ENCODE measurements at places on chromosomes 5 and 9.

- DNase-seq = no peak
Measured at GRCh38 chr5:1037123-1037670, 28.6 kb downstream of the NKD2 start.

- no peak for DNase-seq
Measured at GRCh38 chr5:109759306-109759705, 69.6 kb downstream of the MAN2A1 start.

GRCh38 chr5:164336906-164337305, 831.5 kb downstream of the MAT2B start:
- DNase-seq = no peak

- no peak for DNase-seq
Measured at GRCh38 chr5:141363952-141364660, at the start of gene PCDHGA5. TSS of gene PCDHGA5 (plus strand) at chr5:141364162. CDS start at chr5:141364331, 169 bp downstream.

DNA sequence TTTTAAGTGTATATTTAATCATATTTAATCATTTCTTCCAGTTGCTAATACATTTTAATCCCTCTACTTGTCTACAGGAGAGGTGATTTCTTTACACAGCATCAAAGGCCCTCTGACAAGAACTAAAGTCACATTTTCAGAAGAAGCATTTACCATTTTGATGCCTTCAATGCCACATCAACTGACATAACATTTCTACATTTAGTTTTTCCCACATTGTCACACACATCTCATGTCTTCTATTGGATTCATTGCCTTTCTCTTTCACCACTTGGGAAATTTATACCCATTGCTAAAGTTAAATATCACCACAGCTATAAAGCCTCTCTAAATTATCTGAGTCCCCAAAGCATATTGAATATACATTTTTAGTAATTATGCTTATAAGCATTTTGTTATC, 1907.5 kb upstream of the CDH9 start:
- DNase-seq = no peak

GRCh38 chr5:171776770-171777759, 8.6 kb upstream of the SMIM23 start:
- DNase-seq = no peak

- DNase-seq = no peak
Measured at GRCh38 chr5:62575489-62575888, 3.1 kb upstream of the LRRC70 start.

- no peak for DNase-seq
Measured at GRCh38 chr5:43704243-43704642, 101.3 kb downstream of the NNT start.

DNA sequence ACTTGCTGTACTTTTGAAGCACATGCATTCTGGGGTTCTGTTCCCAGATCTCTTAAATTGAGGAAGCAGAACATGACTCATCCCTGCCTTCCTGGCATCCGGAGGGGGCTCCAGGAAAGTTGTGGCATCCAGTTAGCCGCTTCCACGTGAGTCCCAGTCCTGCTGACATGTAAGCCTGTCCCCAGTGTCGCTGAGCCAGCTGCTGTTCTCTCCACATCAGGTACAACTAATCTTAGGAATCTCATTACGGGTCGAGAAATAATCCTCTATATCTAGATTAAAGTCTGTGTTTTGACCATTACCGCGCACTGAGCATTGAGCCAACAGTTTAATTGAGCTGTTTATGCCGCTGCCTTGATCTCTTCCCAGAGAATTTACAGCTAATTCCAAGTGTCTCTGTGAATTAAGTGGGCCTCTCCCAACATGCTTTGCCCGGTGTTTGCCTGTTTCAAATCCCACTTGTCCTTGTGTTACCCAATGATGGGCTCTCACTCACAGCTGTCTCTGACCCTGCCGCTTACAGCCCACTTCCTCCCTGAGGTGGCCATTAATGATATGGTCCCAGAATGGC, 10.5 kb upstream of the SHB start:
- DNase-seq = no peak

DNA sequence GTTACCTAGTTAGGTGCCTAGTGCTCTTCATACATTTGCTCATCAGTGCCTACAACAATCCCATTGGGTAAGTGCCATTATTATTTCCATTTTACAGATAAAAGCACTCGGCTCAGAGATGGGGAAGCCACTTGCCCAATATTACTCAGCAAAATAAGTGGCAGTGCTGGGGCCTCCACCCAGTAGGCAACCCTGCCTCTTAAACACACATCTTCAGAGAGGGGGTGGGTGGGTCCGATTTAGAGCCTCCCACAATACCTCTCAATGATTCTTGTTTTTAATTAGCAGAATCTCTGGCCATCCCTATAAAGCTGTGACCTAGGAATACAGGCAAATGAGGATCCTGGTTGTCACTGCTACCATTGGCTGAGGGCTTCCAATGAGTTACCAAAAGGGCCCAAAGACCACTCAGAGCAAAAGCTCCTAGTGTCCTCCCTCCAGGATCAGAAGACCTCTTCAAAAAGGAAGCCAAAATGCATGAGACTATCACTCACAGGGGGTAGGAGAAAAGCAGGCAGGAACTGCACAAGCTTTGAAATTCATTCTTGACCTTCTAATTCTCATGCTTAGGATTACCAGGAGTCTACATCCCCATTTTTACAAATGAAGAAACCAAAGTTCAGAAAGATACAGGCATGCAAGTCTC, 36.1 kb upstream of the UBE2D2 start:
- DNase-seq = no peak

DNA sequence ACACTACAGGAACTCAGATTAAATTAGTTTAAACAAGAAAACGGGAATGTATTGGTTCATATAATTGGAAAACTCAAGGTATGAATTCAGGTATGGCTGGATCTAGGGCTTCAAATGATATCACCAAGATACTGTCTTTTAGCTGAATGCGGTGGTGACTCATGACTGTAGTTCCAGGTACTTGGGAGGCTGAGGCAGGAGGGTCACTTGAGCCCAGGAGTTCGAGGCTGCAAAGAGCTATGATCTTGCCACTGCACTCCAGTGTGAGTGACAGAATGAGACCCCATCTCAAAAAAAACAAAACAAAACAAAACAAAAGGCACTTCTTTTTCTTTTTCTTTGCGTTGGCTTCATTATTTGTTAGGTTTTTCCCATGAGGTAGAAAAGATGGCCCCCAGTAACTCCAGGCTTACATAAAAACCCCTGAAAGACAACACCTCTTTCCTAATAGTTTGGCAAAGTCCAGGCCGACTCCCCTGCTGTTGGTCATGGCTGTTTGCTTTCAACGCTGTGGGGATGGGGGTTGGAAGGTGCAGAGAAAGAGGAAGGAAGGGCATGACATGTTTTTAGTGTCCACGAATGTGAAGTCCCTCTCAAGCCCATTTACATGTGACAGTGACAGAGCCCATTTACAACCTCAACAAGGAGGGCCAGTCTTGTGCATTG, 39.8 kb upstream of the CRB2 start:
- no peak for DNase-seq

- no peak for DNase-seq
Measured at GRCh38 chr5:165723931-165724330, 2218.5 kb downstream of the MAT2B start.

GRCh38 chr9:15153961-15154360, 153.1 kb downstream of the TTC39B start:
- no peak for DNase-seq

DNA sequence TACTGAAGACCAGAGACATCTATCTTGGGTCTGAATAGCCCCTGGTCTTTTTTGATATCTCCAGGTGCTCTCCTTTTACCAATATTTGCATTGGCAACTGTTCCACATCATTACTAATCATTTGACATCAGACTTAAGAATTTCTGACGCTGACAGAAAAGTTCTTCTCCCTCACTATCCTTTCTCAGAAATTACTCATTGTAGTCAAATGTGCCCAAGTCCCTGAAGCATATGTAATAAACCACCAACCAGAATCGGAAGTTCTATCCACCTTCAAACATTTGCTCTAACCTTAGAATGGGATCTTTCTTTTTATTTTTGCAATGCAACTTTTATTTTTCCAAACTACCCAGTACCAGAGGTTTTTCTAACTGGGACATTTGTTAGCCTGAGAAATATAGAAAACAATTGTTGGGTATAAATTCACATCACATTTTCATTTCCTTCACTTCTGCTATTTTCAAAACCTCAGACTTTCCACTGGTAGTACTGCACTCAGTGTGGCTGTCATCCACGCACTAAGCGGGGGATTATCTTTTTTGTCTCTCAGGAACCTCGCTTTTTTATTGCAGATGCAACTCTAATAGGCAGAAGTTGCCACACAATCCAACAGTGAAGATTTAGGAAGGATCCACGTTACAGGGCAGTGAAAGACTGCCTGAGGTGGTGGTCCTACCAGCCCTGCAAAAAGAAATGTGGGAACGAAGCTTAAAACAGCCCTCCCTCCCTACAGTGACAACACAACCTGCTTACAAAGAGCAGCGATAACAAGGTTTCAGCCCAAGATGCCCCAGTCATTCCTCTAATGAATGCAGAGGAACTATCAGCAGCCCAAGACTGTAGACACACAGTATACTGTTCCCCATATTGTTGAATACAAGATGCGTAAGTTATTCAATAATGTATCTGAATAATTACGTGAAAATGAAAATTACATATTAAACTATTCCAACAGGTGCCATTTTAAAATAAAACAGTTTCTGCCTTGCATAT, 201.2 kb downstream of the EBF1 start:
- DNase-seq = no peak

- DNase-seq = no peak
Measured at GRCh38 chr5:25091921-25092320, 447.1 kb upstream of the CDH10 start.

DNA sequence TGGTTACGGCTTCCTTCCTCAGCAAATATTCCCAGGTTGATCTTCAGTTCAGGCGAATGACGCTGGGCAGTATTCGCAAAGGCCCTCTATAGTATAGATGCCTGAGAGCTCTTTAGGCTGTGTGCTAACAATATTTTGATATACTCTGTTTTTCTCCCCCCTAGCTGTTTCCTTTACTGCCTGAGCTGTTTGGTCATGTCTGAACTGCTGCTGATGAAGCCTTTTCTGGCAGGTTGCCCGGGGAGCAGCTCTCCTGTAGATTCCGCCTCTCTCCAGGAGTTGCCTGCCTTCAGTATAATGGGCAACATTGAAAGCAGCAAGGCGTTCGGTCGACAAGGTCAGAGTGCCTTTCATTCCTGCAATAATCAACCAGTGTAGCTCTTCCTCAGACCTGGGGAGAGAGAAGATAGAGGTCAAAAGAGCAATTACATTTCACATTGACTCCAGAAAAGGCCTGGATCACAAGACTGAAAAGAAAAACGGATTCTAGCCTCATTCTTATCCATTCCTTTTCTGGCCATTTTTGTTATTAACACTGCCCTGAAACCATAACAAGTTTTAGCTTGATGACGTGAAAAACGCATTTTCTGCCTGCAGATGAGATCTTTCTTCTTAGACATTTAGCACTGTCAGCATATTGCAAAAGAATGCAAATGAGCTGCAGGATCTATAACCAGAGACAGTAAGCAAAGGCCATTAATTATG, 60.1 kb upstream of the ZNF608 start:
- no peak for DNase-seq

DNA sequence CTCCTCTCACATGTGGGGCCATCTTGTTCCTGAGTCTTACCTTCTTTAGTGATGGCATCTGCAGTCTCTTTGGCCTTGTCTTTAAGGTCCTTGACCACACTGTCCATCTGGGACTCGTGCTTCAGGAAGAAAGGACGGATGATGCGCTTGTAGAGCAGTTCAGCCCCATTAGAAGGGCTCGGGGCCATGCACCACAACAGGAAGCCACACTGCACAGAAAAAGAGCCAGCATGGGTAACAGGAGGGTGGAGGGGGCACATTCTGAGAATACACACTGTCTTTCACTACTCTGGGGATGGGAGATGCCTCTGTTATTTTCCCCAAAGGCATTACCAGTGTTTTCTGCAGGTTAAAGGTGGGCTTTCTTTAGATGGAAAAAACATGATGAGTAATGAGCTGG, 25.9 kb downstream of the SRP19 start:
- no peak for DNase-seq

DNA sequence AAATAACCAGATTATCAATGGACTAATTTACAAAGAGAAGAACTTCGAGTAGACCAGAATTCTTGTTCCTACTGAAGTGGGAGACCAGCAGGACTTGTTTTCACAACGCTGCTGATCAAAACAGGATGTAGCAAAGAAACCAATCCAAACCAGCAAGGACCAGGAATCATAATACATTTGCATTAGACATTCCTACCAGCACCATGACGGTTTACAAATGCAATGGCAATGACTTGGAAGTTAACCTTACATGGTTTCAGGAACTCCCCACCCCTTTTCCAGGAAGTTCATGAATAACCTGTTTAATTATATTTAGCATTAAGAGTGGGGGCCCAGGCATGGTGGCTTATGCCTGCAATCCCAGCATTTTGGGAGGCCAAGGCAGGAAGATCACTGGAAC, 100.0 kb downstream of the LPAR1 start:
- DNase-seq = no peak

GRCh38 chr9:114396558-114397218, 8.9 kb upstream of the AKNA start:
- no peak for DNase-seq

GRCh38 chr5:138944527-138945322, 69.6 kb upstream of the LRRTM2 start:
- DNase-seq = no peak

GRCh38 chr5:112228667-112229066, 190.4 kb downstream of the EPB41L4A start:
- DNase-seq = no peak

DNA sequence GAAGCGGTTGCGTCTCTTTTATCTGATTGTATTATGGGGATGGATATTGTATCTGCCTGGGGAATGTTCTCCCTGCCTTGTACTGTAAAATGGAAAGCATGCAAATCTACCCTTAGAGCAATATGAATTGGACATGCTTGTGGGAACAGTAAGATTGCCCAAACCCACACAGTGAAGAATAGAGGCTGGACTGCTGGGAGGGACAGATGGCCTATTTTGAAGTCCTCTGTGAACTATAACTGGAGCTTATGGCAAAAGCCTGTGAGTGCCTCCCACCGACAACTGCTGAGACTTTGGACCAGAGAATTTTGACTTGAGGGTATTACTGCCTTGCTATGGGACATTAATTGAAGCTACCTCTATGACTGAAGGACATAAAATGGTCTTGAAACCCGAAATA, 168.9 kb downstream of the ERCC6L2 start:
- DNase-seq = no peak

GRCh38 chr5:115480271-115480670, 64.3 kb downstream of the FEM1C start:
- DNase-seq = no peak

- no peak for DNase-seq
Measured at GRCh38 chr9:73056245-73056644, 95.4 kb upstream of the ANXA1 start.

DNA sequence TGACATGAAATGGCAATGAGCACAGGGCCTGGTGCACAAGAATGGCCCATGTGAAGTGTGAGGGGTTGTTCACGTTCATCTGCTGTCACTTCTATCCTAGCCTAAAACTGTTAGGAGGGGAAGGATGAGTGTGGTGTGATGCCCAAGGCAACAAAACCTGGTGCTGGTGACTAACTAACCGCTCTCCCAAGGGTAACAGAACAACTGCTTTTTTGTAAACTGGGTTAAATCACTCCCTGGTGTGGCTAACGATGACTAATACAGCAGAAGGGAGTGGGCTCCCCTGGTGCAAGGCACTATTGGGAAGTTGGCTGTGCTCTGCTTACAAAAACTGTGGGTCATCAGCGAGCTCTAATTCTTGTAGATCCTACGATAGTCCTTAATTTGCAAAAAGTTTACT, 103.2 kb upstream of the VCAN start:
- DNase-seq = peak; percentile 92

GRCh38 chr5:88558366-88558765, 289.7 kb upstream of the TMEM161B start:
- no peak for DNase-seq

- no peak for DNase-seq
Measured at GRCh38 chr5:137383909-137384308, 115.2 kb downstream of the SPOCK1 start.

- no peak for DNase-seq
Measured at GRCh38 chr5:2530609-2531008, 220.9 kb downstream of the IRX2 start.
